ENCODE measurements at places on chromosomes 5 and 9.

GRCh38 chr5:147780924-147781573 lies 1.5 kb downstream of the JAKMIP2 start:
- DNase-seq, result no peak

DNA sequence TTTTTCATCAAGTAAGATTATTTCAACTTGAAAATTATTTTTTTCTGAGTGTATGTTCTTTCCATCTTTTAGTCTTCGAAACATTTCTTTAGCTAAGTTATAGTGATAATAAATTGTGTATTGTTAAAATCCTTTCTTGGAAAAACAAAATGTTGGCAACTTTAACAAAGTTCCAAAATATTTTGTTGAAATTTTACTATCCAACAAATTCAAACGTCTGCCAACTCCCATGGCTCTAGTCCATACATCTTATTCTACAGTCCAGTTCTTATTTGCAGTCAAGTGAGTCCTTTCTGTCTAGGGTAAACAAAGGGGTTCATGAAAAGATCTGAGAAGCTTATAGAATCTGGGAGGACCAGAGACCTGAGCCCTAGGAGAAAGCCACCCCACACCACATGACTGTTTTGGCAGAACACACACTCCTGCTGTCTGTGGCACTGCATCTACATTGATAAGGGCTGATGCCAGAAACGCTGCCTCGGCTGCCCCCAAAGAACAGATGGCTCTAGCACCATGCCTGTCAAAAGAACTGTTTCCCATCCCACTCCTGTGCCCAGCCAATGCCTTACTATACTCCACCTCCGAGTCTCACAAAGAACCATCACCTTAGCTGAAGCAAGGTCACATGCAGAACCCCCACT lies 47.5 kb downstream of the FEM1C start:
- no peak for DNase-seq

- DNase-seq, result no peak
Observed at GRCh38 chr9:104073770-104074133, 20.4 kb upstream of the SMC2 start.

- no peak for DNase-seq
Observed at GRCh38 chr5:127705120-127705892, 2.1 kb downstream of the CCDC192 start.

GRCh38 chr5:149367972-149368645 lies 10.3 kb downstream of the PCYOX1L start:
- DNase-seq, result no peak

GRCh38 chr5:133785182-133785581 lies 172.8 kb upstream of the FSTL4 start:
- no peak for DNase-seq

GRCh38 chr9:93459432-93459847 lies 6.1 kb upstream of the FAM120AOS start:
- DNase-seq, result no peak

DNA sequence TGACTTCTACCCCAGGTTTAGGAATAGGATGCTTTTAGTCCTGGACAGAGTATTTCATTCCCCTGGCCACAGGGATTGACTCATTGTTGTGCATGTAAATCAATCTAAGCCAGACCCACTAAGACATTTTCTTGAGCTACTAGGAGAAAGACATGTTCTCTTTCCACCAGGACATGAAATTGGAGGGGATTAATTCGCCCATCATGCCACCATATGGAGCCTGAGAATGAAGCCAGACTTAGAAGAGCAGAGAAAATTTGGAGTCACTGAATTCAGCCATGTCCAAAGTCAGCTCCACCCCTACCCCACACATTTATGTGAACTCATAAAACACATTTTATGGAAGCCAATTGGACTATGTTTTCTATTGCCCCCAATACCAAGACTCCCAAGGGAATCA lies 322.5 kb downstream of the NFIB start:
- DNase-seq, result no peak

DNA sequence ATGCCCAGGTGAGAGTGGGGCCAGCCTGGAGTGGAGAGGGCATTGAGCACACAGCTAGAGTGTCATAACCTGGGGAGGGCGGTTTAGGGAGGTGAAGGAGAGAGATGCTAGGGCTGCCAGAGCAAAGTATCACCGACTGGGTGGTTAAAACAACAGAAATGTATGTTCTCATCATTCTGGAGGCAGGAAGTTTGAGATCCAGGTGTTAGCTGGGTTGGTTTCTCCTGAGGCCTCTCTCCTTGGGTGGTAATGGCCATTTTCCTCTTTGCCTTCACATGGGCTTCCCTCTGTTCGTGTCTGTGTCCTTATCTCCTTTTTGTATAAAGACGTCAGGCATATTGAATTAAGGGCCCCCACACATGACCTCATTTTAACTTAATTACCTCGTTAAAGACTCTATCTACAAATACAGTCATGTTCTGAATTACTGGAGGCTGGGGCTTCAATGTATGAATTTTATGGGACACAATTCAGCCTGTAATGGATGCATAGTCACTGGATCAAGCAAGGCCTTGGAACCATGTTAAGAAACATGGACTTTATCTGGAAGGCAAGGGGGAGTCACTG lies 118.6 kb upstream of the IL12B start:
- DNase-seq, result no peak

- DNase-seq, result no peak
Observed at GRCh38 chr5:1846583-1846982, 36.1 kb downstream of the IRX4 start.

Data from NCI-H2227 treated with DMSO at 0.1 percent for 48 hours (cell line).